ENCODE measurements at places on chromosomes 2 and 18.

DNA sequence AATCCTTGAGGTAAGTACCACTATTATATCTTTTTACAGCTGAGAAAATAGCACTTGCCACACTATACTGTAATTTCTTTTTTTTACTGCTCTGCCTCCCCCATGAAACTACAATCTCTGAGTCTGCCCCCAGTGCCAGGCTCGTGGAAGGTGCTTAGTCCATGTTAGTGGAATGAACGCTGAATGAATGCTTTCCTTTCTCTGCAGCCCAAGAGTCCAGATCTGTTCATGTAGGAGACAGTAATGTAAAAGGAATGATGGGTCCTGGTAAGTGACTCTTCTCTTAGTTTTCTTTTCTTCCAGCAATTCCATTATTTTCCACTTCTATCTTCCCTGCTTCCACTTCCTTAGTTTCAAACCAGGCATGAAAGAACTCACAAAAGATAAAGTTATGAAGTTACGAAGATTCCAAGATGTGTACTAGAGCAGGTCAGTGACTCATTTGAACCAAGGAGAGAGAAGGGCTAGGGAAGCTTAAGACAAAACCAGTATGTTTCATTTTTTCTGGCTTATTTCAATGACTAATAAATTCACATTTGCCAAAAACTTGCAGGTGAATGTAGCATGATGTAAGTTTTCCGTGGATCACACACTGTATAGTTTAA lies 46.0 kb downstream of the ARHGEF33 start:
- peak; percentile 61 for DNase-seq

GRCh38 chr2:127859712-127860085 lies 1.7 kb upstream of the POLR2D start:
- no peak for DNase-seq

GRCh38 chr2:16851126-16851525 lies 185.5 kb upstream of the CYRIA start:
- no peak for DNase-seq

- DNase-seq = no peak
Measured at GRCh38 chr2:709138-709765, 32.0 kb upstream of the TMEM18 start.

- no peak for DNase-seq
Measured at GRCh38 chr2:209741953-209742352, 29.7 kb upstream of the UNC80 start.

GRCh38 chr2:238701341-238702206 lies 146.3 kb upstream of the TWIST2 start:
- no peak for DNase-seq

DNA sequence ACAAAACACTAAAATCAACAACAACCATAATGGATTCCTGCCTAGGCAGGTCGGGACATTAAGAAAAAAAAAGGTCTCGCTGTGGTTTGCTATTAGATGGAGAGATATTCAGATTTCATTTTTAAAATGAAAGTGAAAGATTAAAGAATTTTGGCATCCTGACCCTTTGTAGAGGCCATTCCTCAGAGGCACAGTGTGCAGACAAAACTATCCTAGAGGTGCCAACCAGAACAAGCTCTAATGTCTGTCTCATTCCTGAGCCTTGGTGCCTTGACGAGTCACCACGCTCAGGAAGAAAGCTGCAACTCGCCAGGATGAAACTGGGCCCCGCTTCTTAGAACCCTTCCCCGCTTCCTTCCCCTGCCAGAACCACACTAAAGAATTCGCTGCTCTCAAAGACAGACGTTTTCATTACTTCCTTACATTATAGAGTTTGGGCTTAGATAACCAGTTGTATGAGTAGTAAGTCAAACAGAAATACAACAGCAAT lies 156.0 kb downstream of the TGIF1 start:
- DNase-seq = peak; percentile 74

- no peak for DNase-seq
Measured at GRCh38 chr2:242041816-242042215, 172.3 kb downstream of the RTP5 start.

DNA sequence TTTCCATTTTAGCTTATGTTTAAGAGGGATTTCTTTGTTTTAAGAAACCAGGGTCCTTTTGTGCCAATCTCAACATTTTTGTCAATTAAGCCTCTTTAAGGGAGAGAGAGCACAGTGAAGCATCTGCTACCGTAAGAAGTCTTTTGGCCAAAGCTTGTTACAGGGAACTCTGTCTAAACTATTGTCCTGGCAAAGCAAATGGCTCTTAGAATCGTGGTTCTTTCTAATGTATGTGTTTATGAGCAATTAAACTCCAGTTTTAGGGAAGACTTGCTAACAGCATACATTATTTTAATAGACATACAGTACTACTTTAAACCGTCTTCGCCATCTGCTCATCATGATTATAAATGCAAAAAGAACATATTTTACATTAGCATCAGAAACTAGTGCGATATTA lies 202.1 kb downstream of the CDCA7 start:
- DNase-seq = no peak

- peak; percentile 21 for DNase-seq
Measured at GRCh38 chr2:17719562-17720371, 33.8 kb downstream of the SMC6 start.

GRCh38 chr2:159695795-159696448 lies 16.4 kb upstream of the MARCHF7 start:
- DNase-seq = no peak
